ENCODE measurements at places on chromosomes 16 and 17.

DNA sequence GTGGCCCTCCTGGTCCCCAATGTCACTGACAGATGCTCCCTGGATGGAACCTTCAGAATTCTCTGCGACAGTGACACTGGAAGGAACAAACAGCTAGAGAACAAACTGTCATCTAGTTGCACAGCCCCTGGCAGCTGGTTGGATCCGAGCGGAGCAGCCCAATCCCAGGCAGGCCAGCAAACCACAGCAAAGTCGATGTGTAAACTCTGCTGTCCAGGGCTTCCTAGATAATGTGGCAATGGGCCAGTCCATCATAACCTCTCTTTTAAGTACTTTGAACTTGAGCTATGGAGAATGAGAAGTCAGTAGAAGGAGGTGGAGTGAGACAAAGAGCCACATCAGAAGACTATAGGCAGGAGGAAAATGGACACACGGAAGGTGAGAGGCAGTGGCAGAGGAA lies 323.0 kb downstream of the CBLN1 start:
- no peak for DNase-seq

DNA sequence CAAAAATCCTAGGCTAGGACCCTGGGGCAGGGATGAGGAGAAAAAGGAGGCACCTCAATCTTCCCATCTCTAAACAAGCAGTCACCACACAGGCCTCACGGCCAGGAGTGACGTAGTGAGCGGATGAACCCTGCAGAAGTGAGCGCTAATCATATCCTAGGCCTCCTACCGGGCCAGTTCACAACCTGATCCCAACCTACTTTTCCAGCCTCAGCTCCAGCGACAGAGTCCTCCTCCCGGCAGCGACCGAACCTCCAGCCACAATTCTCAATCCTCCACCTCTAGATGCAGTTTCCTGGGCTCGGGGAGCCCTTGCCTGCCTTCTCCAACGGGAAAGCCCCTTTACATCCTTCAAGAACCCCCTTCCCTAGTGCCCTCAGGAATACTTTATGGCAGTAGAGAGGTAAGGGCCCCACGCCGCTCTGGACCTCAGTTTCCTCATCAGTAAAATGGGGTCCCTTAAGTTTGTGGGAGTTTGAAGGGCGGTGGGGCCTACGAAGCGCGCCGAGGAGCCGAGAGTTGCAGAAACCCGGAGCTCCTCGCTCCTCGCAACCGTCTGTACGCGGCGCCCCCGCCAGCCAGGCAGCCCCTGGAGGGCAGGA lies 1.4 kb downstream of the ZNF668 start:
- DNase-seq, result peak; percentile 33

GRCh38 chr16:4115209-4115948 lies 863 bp downstream of the ADCY9 start:
- peak; percentile 84 for DNase-seq

DNA sequence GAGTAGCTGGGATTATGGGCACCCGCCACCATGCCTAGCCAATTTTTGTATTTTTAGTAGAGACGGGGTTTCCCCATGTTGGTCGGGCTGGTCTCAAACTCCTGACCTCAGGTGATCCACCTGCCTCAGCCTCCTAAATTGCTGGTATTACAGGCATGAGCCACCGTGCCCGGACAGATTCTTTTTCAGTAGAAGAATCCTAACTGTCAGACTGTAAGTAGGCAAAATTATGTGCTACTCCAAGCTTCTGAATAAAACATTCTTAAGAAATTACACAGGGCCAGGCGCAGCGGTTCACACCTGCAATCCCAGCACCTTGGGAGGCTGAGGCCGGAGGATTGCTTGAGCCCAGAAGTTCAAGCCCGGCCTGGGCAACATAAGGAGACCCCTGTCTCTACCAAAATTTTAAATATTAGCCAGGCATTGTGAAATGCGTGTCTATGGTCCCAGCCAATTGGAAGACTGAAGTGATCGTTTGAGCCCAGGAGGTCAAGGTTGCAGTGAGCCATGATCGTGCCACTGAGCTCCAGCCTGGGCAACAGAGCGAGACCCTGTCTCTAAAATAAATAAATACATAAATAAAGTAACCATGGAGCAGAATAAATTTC lies 66.7 kb upstream of the KIFC3 start:
- no peak for DNase-seq

- DNase-seq, result no peak
These were observed 44.1 kb downstream of the NXN start for GRCh38 chr17:935485-935884.

DNA sequence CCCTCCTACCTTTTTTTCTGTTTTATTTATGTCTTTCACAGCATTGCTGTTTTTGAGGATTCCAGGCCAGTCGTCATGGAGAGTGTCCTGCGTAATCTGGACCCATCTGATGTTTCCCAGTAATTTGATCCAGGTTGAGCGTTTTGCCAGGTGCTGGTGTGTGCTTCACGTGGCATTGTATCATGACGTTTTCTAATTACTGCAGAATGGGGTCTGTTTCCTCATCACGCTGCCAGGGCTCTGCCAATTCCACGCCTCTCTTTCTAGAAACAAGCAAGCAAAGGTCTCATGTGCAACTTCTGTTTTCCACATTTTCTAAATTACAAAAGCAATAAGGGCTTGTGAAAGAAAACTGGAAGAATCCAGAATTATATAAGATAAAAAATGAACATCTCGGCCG lies 28.3 kb upstream of the BHLHA9 start:
- no peak for DNase-seq

DNA sequence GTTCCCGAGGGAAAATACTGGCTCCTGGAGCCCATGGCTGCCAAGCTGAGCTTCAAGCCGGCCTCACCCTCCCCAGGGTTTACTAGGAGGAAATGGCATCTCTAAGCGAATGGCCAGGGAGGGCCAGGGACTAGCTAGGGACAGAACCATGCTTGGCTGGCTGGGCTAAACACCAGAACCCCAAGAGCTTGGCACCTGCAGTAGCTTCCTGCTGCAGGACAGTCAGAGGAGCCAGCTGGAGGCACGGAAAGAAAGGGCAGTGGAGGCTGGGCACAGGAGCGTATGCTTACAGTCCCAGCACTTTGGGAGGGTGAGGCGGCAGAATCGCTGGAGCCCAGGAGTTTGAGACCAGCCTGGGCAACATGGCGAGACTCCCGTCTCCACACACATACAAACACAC lies 33.7 kb downstream of the PEMT start:
- DNase-seq, result no peak

GRCh38 chr17:36645422-36645821 lies 44.0 kb downstream of the MRM1 start:
- DNase-seq, result no peak

DNA sequence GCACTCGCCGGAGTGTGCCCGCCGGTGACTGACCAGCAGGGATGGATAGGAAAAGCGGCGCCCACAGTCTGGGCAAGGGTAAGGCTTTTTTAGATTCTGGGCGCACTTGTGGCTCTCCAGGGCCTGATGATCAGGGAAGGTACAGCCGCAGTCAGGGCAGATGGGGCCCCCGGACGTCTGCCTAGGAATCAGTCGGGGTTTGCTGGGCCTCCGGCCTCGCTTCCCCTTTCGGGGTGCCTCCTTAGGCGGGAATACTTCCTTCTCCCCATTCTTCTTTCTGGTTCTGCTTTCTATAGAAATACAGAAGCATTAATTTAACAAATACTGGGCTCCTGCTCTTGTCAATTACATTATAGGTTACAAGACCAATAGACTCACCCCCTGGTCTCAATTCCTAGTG lies 5.0 kb downstream of the ZNF689 start:
- no peak for DNase-seq

GRCh38 chr16:72401084-72401361 lies 229.1 kb upstream of the PMFBP1 start:
- no peak for DNase-seq

DNA sequence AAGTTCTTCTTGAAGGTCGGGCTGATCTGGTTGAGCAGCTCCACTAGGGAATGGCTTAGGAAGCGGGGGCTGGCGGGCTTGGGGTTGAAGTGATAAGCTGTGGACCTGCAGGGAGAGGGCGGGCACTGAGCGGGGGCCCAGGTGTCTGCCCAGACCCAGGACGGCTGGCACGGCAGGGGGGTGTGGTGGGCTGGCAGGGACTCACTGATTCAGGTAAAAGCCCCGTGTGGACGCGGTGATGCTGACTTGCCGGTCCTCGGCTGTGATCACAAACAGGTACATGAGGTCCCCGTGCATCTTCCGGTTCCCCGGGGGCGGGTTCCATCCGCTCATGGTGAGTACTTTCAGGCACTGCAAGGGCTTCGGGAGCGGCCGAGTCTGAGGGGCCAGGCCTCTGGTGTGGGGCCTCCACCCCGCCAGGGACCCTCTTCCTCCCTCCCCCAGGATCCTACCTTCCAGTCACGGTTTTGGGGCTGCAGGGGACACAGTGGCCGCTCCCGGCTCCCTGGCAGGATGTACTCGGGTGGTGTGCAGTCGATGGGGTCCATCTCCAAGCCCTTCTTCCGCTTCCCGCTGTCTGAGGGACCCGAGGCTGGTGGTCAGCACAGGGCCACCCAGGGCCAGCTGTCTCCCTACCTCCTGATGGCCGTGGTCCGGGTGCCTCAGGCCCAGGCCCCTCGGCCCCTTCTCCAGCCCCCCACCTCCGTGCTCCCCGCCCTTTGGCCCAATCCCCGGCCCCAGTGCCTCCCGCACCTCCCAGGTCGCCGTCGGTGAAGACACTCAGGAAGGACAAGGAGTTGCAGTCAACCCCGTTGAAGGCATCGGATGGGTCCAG lies 10.2 kb downstream of the CLUH start:
- peak; percentile 18 for DNase-seq

- peak; percentile 72 for DNase-seq
These were observed 744 bp downstream of the CMIP start for GRCh38 chr16:81445143-81445961.

- peak; percentile 51 for DNase-seq
These were observed at the start of gene GH2 for GRCh38 chr17:63881935-63882601. Gene GH2 (minus strand): TSS chr17:63881944. CDS start chr17:63881801, 143 bp downstream.

- DNase-seq, result no peak
These were observed 2.1 kb downstream of the NMT1 start for GRCh38 chr17:45063198-45063597.

GRCh38 chr17:21250854-21251253 lies 2.4 kb downstream of the NATD1 start:
- DNase-seq, result no peak

DNA sequence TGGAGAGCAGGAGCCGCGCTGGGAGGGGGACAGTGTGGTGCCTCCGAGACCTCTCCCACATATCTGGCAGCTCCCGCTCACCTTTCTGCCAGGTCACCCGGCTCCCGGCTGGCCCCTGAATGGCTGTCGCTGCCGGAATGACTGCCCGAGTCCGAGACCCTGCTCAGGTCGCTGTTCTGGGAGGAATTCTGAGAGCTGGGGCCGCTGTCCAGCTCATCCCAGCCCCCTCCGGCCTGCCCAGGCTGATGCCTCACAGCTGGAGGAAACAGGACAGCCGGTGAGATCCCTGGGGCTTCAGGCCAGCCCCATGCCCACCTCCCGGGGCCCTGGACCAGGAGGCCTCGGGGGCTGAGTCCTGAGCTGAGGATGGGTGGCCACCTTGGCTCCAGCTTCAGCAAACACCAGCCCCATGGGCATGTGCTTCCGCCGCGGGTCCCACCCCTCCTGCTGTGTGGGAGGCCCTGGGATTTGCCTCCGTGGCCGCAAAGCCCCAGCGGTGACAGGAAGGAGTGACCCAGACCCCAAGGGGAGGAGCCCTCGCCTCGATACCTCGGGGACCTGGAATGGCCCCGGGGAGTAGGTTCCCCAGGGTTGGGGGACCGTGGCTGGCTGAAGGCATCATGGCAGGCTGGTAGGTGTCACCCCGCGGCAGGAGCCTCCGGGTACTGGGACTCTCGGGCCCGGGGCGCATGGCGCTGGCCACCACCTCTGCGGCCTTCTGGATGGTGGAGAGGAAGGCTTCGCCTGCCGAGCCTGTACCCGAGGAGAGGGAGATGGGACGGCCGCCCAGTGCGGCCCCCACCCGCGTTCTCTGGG lies 6.9 kb downstream of the TEPSIN start:
- DNase-seq, result no peak

DNA sequence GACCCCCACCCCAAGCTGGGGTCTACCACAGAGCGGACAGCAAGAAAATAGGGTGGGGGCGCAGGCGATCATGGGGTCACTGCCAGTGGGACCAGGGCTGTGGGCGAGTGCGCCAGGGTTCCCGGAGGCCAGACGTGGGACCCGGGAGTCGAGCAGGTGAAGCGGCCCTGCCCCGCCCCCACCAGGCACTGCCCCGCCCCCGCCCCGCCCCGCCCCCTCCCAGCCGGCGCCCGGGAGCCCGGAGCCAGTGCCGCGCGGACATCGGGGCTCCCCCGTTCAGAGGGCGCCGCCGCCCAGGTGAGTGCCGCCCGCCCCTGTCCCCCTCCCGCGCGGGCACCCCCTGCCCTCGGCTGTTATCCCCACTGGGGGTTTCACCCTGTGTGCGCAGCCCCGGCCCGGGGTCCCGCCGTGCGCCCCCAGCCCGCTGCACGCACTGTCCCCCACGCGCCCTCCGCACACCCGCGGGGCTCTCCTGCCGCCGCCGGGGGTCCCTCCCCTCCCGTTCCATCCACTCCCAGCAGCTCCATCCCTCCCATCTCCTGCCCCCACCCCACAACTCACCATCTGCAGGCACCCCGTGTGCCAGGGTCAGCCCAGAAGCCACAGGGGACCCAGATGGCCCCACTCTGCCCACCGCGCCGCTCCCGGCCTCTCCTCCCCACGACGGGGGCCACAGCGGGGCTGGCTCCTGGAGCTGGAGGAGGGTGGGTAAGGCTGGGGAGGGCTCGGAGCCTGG lies at the start of gene SSTR5:
TSS of gene SSTR5 (plus strand) at position 222 of the 736 bp plus-strand sequence. CDS start 6,122 bp downstream, outside the sequence.
- DNase-seq, result no peak

DNA sequence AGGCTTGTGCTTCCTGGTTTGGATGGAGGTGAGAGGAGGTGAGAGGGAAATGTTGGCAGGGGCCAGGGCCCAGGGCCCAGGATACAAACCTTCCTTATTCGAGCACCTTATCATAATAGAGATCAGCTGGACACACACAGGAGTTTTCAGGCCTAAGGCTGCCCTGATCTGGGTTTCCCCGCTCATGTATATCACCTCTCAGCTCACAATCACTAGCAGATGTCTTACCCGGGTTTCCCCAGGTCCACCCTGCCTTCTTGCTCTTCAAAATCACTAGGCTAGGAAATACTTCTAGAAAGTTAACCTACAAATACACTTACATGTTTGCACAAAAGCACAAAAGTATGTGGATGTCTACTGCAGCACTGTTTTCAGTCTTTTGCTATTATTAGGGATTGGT lies 4.2 kb downstream of the HSPB9 start:
- no peak for DNase-seq

GRCh38 chr16:53881371-53881770 lies 177.4 kb downstream of the FTO start:
- no peak for DNase-seq

DNA sequence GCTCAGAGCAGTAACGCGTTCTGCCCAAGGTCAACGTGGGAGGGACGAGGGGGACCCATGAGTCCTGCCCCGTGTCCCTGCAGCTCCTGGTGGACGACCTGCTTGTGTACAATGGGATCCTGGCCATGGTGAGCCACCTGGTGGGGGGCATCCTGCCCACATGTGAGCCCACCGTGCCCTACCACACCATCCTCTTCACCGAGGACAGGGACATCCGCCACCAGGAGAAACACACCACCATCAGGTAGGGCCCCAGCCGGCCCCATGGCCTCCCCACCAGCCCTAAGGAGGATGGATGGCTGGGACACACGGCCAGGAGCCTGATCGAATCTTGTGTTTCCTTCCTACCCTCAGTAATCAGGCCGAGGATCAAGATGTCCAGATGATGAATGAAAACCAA lies 227.6 kb downstream of the KATNIP start:
- DNase-seq, result no peak

GRCh38 chr16:86892509-86892908 lies 314.2 kb downstream of the FOXL1 start:
- DNase-seq, result no peak

GRCh38 chr17:37770631-37771518 lies 26.0 kb upstream of the HNF1B start:
- DNase-seq, result no peak

Measured in 8988T (cell line).